Fibroblast of skin of right biceps (primary cell): ENCODE measurements at places on chromosomes 3 and 15.

DNA sequence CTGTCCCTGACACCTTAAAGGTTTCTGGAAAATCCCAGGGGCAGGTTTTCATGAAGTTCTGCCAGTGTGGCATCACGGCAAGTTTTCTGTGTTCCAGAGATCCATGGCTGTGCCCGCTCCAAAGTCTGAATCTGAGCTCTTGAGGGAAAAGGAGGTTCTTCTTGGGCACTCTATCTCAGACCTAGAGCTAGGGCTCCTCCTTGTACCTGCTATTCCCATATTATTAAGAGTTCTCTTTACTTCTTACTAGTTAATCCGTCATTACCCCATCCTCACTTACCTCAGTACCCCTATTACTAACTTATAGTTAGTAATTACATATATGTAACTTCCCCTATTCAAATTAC lies 5.9 kb upstream of the TRA2B start:
- no peak for DNase-seq

- DNase-seq = no peak
These were observed 58.8 kb downstream of the TNIK start for GRCh38 chr3:171401432-171401831.

DNA sequence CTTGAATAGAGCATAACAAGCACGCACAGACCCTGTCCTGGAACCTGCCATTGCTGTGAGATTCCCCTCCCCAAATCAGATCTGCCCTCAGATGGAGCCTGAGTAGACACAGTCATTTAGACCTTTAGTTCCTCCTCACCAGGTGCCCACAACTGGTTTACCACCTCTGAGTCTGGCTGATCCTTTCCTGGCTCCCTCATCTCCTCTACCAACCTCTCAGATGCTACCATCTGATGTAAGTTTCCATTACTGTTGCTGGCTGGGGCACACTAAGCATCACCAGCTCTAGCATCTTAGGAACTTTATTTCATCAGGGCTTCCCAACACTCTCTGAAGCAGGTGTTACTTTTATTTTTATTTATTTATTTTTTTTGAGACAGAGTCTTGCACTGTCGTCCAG lies 288.3 kb downstream of the TLE3 start:
- no peak for DNase-seq

GRCh38 chr3:32249184-32249782 lies 10.8 kb downstream of the CMTM8 start:
- peak; percentile 89 for DNase-seq

GRCh38 chr3:115855911-115856310 lies 232.6 kb downstream of the GAP43 start:
- DNase-seq = peak; percentile 66

DNA sequence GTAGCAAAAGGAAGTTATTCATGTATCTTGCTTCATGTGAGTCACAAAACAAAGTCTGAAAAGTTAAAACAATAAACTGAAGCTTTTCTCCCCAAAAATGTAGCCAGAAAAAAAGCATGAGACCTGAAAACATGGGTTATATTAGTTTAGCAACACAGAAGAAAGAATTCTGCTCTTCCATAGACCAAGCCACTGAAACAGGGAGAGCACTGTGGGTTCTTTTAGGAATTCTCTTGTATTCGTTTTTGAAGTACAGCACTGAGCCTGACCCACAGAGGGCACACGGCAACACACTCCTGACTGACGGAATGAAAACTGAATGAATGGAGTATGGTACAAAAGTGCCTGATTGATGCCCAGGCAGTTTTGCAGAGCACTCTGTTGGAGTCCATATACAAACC lies 66.6 kb downstream of the TM4SF4 start:
- DNase-seq = peak; percentile 70

GRCh38 chr3:48243886-48244285 lies 3.0 kb downstream of the ZNF589 start:
- no peak for DNase-seq

GRCh38 chr15:47717036-47717612 lies at the start of gene SEMA6D:
SEMA6D (plus strand) TSS chr15:47717505; CDS start chr15:47759799, 42,294 bp downstream.
- peak; percentile 84 for DNase-seq

- DNase-seq = no peak
These were observed 33.4 kb downstream of the ETV5 start for GRCh38 chr3:186075489-186075888.

DNA sequence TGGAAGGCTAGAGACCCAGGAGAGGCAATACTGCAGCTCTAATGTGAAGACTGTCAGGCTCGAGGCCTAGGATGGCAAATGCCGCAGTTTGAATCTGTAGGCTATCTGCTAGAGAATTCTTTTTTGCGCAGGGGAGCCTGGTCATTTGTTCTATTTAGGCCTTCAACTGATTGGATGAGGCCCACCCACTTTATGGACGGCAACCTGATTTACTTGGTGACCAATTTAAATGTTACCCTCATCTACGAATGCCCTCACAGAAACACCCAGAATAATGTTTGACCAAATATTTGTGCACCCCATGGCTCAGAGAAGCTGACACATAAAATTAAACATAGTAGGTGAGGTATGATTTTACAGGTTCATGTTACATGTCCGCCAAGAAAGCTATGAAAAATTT lies 300.7 kb upstream of the GRM7 start:
- no peak for DNase-seq

- peak; percentile 5 for DNase-seq
These were observed 64.6 kb upstream of the FHIT start for GRCh38 chr3:61315871-61316270.
